ENCODE measurements at places on chromosomes 7 and 10.

DNA sequence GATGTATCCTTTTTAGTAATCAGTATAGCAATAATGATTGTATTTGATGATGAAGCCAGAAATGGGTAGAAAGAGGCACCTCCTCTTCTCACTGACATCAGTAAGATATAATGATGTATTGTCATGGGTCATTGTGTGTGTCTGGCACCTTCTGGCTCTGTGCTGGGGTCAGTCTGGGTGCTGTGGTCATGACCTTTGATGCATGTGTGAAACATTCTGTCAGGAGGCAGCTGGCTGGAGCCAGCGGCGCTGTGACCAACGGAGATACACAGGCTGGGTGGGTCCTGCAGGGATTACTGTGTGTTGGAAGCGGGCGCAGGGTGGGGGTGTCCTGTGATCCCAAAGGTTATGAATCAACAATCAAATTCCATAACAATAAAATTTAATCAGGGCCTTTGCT lies 35.2 kb downstream of the EEPD1 start:
- DNase-seq, result no peak

DNA sequence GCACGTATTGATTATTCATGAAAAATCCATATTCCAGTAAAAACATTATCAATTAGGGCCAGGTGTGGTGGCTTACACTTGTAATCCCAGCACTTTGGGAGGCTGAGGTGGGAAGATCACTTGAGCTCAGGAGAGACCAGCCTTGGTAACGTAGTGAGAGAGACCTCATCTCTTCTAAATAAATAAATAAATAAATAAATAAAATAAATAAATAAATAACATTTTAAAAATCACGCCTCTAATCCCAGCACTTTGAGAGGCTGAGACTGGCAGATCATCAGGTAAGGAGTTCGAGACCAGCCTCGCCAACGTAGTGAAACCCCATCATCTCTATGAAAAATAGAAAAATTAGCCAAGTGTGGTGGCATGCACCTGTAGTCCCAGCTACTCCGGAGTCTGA lies 32.1 kb downstream of the NRBF2 start:
- no peak for DNase-seq

- no peak for DNase-seq
These were observed 147.9 kb downstream of the AVL9 start for GRCh38 chr7:32643194-32643593.

GRCh38 chr7:48360574-48360973 lies 189.3 kb downstream of the ABCA13 start:
- no peak for DNase-seq

DNA sequence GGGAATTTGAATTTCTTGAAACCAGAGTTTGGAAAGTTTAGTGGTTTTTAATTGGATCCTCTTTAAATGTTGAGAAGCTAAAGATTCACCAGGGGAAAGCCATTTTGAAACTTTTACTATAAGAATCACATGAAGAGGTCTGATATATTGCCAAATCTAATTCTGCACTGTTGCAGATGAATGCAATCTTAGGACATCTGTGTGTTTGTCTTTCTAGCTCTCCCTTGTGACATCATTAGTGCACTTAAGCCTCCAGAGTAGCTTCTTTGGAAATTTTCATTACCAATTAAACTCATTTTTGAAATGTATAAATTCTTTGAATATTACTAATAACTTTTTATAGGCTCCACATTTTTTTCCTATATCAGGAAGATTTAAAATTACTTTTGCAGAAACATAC lies 160.2 kb downstream of the BICC1 start:
- DNase-seq, result no peak

GRCh38 chr10:124716369-124716768 lies 27.8 kb downstream of the FAM53B start:
- no peak for DNase-seq

DNA sequence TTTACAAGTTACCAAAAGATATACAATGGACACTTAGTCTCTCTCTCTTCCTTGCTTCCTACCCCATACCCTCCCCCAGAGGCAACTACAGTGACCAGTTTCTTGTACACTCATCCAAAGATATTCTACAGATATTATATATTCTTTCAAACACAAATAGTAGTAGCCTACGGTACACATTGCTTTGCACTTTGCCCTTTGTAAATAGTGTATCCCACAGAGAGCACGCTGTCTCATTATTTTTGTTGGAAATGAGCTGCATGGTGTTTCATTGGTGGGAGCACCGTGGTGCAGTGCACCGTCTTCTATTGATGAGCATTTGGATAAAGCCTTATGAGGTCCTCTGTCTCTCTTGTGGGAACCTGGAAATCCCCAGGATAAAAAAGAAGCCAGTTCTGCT lies 24.2 kb downstream of the STRA8 start:
- DNase-seq, result no peak

- no peak for DNase-seq
These were observed 203.9 kb downstream of the TEX36 start for GRCh38 chr10:125479059-125479458.

- DNase-seq, result no peak
These were observed 146.5 kb upstream of the PRSS1 start for GRCh38 chr7:142602756-142603155.

DNA sequence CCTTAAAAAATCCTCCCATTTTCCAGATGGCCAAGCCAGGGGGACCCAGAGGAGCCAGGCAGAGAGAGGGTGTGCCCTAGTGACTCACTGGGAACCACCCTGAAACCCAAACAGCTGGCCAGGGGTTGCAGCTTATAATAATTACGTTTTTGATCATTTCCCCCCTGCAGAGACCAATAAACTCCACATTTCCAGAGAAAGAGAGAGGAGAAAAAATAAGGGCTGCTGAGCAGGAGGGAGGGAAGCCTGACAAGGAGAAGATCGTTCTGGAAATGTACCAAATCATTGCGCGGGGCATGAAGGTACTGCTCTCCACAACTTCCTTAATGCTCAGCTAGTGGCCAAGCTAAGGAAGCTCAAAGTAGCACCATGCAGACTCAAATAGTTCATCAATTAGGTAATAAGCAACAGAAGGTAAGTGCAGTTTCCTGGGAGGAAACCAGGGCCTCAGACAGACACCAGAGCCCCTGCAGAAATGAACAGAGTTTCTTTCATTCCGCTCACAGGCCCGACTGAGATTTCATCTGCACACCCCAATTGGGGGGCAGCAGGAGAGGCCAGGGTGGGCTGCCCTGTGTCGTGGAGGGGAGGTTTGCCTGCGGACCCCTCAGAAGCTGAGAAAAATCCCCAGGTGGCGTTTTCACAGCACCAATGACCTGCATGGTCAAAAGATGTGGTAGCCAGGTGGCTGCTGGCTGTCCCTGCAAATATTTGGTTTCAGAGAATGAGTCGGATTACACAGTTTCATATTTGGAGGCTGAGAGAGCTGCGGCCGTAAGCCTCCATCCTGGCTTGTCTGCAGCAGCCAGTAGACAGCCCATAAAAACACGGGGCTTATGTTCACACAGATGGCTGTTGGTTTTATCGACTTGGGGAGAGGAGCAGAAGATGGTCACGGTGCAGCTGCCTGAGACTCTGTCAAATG lies 153.2 kb upstream of the LYZL2 start:
- DNase-seq, result no peak

DNA sequence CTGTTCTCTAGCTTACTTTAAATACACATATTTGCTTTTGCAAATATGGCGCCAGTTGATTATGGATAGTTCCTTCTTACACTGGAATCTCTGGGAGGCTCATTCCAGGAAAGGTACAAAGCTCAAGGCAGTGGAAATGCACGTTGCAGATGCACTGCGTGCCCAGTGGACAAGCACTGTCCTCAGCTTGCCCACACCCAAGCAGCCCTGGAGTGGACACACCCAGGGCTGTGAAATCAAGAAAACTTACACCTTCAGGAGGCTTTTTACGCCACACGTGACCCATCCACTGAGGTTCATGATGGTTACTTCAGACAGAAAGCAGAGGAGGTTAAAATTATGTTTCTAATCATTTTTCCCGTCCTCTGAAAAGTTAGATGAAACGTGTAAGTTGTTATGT lies 248.5 kb downstream of the VTI1A start:
- no peak for DNase-seq

GRCh38 chr10:96764425-96765060 lies 44.2 kb upstream of the PIK3AP1 start:
- no peak for DNase-seq

DNA sequence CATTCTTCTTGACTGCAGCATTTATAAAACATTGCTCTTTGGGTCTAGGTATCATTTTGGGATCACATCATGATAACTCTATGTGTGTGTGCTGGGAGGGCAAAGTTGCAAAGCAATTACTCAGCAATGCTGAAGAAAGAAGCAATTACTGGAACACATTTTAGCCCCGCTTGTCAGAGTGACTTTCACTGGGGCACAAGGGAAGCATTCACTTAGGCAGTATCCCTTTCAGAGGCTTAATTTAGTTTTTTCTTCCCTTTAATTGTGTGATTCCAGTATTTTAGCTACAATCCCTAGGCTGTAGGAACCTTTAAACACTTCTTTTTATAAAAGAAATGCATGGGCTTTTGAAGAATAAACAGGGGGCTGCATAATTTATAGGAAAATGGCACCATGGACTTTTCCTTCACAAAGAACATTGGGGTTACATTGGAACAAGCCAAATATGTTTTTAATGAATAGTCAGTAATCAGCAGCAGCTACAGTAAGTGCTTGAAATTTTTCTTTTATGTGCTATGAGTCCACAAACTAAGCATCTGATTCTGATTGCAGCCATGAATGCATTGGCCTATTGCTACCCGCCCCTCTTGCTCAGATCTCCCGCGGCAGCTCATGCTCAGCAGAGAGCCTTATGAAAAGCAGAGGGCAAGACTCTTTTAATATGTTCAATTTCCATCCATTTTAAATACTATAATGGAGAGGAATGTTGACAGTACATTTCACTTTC lies 51.2 kb upstream of the NXPH1 start:
- DNase-seq, result no peak

DNA sequence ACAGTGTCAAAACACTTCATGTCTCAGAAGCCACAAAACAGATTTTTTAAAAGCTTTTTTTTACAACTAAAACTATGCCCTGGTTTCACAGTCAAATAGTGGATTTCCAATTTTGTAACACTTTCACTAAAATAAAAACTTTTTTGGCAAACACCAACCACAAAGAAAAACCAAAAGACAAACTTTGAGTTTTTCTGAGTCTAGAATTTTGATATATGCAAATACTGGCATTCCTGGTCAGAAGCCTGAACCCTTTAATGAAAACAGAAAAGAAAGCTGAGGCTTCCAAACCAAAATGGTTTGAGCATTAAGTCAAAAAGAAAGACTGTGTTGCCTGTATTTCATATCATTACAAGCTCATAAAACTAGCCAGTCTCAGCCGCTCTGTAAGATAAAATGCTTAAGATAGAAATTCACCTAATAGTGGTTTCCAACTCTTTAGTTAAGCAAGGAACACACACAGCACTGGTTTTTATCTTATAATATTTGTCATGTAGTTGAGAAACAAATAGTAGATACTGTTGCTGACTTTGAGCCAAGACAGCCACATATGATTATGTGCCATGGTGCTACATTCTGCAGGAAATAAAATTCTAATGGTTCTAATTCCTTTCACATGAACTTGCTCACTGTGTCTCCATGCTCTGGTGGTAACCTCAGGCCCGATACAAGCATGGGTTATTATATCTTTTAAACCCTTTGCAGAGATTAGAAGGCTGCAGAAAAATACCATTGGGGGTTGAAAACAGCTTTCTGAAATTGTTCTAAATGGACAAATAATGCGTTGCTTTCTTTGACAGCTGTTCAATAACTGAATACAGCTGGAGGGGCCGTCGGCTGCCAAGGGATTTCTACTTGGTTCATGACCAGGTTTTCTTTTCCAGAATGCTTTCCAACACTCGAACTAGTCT lies 49.4 kb downstream of the FAM171A1 start:
- DNase-seq, result no peak

DNA sequence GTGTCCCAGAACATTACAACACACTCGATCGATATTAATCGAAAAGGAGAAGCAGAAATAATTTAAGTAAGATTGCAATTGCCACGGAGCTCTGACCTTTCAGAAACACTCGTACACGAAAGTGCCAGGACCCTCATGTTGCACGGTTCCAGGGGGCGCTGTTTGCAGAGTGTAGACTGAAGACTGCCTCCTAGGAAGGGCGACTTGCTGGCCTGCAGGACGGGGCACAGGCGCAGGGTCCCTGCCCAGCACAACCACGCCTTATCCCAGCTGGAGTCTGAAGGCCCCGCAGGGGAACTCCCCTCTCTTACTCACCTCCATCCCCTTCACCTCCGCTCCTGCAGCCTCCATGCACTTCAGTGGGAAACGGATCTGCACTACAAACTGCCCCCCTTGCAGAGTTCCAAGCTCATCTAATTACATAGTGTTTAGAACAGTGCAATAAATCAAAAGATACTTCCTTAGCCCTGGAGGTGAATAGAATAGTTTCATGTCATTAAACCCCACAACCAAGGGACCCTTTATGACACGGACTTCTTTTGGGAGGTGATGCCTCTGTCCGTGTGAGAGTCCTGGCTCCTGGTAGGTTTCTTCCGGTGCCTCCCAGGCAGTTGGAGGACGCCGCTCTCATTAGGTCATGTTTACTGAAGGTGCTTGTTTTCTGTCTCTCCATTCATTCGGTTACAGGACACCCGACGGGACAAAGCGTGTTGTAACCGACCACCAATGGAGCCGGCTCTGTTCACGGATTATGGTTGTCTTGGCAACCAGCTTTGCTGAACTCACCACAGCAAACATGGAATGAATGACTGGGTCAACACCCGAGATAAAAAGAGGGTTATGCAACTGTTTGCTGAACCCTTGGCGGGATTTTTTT lies 262.2 kb downstream of the BAMBI start:
- DNase-seq, result no peak

DNA sequence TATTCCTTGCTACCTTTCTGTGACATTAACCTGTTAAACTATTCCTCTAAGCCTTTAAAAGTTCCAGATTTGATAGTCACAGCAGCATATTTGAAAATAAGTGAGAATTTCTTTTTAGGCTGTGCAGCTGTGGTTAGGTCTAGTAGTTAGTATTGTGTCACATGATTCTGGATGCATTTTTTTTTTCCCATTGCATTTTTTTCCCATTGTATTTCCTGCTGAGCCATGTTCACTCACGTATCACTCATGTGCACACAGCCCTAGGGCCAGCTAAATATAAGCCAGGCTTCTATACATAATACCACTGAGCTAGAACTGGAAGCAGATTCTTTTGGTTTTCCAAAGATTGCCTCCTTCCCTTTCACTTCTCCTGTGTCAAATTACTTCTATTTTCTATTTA lies 37.4 kb downstream of the DNAJC9 start:
- DNase-seq, result no peak

DNA sequence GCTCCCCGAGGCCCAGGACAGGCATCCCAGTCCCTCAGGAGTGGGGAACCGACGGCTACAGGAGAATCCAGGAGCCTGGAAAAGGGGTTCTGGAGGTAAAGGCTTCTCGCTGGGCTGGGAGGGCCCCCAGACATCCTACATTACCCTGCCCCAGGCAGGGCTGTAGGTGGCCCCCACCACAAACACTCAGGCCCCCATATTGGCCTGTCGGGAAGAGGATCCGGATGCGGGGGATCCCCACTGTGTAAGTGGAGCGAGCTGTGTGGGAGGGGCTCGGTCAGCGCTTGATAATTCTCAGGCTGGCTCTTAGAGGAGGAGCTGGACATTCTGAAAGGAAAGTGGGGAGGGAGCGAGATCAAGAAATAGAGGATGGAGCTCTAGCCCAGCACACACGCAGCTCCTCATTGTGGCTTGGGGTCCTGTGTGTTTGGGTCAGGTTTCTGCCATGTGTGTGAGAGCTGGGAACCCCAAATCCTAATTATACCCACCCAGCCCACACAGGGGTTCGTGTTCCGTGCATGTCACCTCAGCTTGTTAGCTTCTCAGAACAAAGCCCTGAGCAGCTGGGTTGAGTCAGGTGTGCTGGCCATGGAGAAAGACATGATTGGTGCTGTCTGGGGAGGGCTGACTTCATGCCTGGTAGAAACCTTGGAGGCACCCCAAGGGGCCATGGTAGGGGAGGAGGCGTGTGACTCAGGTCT lies 49.4 kb downstream of the ZNF467 start:
- no peak for DNase-seq

- DNase-seq, result no peak
These were observed 12.0 kb upstream of the PTPRZ1 start for GRCh38 chr7:121860953-121861352.
